ENCODE measurements at places on chromosomes 6 and 20.

DNA sequence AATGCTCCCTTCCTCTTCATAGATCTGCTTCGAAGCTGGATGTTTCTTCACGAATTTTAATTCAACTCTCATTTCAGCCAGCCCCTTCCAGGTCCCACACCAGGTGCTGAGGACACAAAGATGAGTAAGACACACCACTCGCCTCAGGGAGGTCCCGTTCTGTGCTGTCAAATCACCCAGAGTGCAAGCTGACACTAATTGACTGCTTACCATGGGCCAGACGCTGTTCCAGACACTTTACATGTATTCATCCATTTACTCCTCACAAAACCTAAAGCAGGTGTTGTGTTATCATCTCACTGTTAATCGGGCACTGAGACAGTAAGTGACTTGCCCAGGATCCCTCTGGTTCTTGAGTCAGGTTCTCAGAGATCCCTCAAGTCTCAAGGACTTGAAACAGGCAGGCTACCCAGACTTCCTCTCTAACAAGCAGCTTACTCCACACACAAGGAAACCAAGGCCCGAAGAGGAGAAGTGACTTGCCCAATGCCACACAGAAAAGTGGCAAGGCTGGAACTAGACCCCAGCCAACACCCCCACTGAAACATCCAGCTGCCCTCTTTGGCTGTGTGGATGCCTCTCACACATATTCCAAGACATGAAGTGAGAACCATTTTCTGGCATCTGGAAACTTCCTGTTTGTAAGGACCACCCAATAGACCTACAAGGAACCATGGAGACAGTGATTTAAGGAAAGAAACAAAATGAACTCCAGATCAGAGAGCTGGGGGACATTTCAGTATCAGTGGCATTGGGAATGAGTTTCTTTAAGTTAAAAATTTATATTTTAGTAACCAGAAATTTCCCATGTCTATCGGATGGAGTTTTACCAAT is 174.5 kb downstream of the CDC5L start:
- no peak for DNase-seq

DNA sequence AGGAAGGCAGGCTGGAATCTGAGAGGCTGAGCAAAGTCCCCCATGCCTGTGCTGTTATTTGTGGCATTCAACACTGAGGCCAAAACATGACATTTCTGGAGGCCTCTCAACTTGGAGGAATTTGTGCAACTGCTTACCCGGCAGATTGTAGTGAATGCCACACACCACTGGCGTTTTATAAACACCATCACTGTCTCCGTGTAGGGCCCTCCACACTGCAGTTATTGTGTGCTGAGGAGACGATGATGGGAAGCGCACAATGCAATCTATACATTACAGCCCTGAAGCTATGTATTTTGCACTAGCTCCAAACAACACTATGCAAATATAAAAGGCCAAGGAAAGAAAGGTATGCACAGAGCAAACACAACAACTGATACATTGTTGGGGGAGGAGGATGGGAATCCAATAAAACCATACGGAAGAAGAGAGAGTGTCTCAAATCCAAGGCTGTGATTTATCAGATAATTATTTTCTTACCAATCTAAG is 106.5 kb downstream of the SMLR1 start:
- DNase-seq: no peak

DNA sequence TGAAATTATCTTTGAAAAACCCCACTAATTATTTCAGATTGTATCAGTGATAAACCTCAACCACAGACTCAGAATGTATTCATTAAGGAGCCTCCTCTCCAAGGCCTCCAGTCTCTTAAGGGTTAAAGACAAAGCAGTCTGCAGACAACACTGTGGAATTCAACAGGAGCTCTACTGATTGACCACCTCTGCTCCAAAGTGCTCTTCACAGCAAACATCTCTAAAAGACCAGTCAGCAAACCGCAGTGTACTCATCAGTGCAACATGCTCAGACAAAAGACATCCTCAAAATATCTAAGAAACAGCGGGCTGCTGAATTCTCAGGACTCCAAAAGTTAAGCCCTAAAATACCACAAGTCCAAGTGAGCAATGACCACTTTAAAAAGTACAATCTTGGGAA is 42.0 kb downstream of the UQCC1 start:
- DNase-seq: no peak

- no peak for DNase-seq
Observed at GRCh38 chr6:131038597-131039344, 24.3 kb downstream of the EPB41L2 start.

- no peak for DNase-seq
Observed at GRCh38 chr20:51437182-51437924, 105.2 kb downstream of the NFATC2 start.

GRCh38 chr20:14761903-14762302 is 424.5 kb upstream of the FLRT3 start:
- DNase-seq: no peak

- no peak for DNase-seq
Observed at GRCh38 chr20:31596831-31597480, 8.1 kb upstream of the ID1 start.

GRCh38 chr6:53860511-53860910 is 65.7 kb downstream of the LRRC1 start:
- DNase-seq: no peak

GRCh38 chr6:65984089-65984488 is 277.1 kb upstream of the EYS start:
- no peak for DNase-seq

DNA sequence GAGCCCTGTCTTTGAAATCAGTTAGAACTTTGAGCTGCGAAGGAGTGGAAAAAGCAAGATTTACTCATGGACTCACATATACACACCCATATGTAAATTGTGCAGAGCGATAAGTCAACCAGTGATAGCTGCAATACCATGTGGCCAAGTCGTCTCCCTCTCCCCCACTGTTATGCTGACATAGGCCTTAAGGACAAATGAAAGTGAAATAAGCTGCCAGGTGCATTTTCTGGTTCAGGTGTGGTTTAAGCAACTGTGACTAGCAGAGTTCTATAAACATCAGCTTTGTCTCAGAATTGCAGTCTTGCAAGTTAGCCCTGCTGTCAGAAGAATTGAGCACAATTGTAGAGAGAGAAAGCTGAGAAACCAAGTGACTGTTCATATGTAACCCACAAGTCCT is 9.6 kb downstream of the FAM83B start:
- no peak for DNase-seq

- no peak for DNase-seq
Observed at GRCh38 chr20:18635380-18635779, 47.5 kb downstream of the DTD1 start.

GRCh38 chr6:137933696-137934095 is 66.6 kb downstream of the TNFAIP3 start:
- no peak for DNase-seq

- no peak for DNase-seq
Observed at GRCh38 chr6:77373955-77374354, 89.3 kb downstream of the HTR1B start.

GRCh38 chr20:32767418-32768198 is 5.4 kb downstream of the DNMT3B start:
- no peak for DNase-seq

DNA sequence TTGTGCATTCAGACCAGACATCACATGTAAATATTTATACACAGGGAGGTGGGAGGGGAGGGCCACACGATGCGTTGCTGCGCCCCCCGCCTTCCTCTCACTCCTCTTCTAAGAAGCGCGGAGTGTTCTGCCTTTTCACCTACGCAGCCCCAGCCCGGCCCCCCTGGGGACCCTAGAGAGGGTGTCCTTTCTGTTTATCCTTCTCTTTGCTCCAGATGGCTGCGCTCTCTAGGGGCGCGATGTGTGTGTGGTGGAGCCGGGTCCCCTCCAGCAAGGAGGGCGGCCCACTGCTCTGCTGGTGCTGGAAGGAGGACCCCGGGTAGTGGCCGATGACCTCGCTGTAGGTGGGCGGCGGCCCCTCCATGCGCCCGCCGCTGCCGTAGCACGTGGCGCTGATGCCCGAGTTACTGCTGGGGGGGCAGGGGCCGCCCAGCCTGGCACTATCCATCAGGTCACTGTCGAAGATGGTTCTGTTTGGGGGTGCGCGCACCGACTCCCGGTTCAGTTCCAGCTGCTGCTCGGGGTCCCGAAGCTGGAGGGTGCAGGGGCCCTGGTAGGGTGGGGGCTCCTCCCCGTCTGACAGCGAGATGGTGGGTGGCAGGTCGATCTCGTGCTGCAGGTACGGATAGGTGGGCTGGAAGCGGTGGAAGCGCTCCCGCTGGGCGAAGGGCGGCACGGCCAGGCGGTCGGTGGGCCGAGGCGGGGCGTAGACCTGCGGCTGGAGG is 31.8 kb upstream of the ZBP1 start:
- no peak for DNase-seq

DNA sequence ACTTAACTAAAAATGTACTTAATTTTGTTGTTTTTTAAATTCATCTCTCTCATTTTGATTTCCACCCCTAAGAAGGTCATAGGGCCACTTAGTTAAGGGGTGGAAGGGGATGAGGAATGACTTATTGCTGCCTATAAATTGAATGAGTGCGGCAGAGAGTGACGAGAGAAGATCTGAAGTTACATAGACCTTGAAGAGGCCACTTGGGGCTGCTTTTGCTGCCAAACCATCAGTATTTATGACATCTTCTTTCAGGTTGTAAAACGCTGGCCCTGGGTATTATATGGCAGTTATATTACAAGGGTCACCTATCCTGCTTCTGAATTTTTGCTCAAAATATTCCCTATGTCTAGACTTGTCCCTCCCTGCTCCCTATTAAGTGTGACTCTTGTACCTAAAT is 119.6 kb upstream of the RIMS1 start:
- DNase-seq: no peak

DNA sequence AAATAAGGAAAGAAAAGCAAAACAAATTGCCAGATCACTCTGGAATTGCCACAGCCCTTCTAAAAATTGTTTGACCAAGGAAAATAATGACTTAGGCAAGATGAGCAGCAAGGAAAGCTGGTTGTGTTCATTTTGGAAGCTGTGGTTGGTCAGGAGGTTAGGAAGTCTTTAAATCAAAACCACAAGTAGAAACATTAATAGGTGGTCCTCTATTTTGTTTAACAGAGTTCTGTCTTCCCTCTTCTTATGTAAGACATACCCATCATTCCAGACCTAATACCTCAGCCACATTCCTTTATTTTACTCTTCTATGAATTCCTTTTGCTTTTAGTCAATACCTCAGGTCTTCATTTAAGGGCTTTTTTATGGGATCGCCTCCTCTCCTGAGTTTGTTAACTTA is 422.2 kb upstream of the PLCB4 start:
- DNase-seq: no peak

- no peak for DNase-seq
Observed at GRCh38 chr20:62721511-62722370, 13.1 kb downstream of the NTSR1 start.

- no peak for DNase-seq
Observed at GRCh38 chr20:20210327-20210726, 157.6 kb upstream of the INSM1 start.

GRCh38 chr20:1449370-1449769 is 17.3 kb downstream of the NSFL1C start:
- DNase-seq: no peak

DNA sequence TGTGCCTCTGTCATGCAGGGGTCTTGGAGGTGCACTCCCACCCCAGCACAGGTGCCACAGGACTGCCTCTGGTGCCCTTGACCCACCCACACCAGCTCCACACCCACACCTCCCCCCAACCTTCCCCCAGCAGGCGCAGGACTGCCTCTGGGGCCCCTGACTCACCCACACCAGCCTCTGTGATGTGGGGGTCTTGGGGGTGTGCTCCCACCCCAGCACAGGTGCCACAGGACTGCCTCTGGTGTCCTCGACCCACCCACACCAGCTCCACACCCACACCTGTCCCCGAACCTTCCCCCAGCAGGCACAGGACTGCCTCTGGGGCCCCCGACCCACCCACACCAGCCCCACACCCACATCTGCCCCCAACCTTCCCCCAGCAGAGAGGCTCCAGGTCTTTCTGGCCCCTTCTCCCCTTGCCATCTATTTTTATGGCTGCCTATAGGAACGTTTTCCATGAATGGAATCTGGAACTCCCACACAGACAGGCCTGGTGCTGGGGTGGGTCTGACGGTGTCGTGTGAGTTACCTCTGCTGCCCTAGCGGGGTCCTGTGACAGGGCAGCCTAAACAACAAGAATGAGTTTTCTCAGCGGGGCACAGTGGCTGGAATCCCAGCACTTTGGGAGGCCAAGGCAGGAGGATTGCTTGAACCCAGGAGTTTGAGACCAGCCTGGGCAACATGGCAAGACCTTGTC is 23.5 kb downstream of the SLC17A9 start:
- DNase-seq: no peak

GRCh38 chr6:10556992-10557391 is 35.8 kb downstream of the GCNT2 start:
- DNase-seq: no peak
